ENCODE measurements at places on chromosomes 6 and 20. TPM values are rescaled to one million over a fixed set of nuclear protein-coding genes. Genes with fewer than 3 reads are reported as not detected.
A peak's percentile ranks its signal among the peaks of the same experiment; 100 is the strongest.

GRCh38 chr6:11067348-11067747, 23.2 kb upstream of the ELOVL2 start:
- H3K4me3 ChIP-seq = no peak overlapping the region
- no peaks in the 10 kb centered on the region for H3K36me3 ChIP-seq
- no peak overlapping the region for H3K27ac ChIP-seq
- DNase-seq = no peak
- H3K4me1 ChIP-seq = no peaks in the 10 kb centered on the region

DNA sequence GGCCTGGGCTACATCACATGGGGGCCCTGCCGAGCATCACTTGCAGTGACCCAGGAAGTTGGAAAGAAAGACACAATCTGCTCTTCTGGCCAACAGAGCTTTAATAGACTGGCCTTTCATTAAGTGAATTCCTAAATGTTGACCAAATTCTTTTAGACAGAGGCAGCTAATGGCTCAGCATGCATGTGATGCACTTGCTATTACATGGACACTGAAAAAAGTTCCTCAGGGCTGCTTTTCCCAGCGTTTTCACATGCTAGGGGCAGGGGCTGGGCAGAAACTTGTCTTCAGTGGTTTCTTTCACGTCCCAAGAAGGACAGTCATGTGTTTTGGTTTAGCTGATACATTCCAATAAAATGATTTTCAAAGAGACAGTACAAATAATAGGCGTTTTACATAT, 651.0 kb upstream of the SLC35B3 start:
- H3K4me1 ChIP-seq = no peaks in the 10 kb centered on the region
- H3K4me3 ChIP-seq = no peak overlapping the region
- no peaks in the 10 kb centered on the region for H3K36me3 ChIP-seq
- no peaks in the 10 kb centered on the region for H3K27me3 ChIP-seq

- DNase-seq = no peak
- peak overlapping the region; percentile 50 for H3K27ac ChIP-seq
- no peaks in the 10 kb centered on the region for H3K36me3 ChIP-seq
These were observed 119.1 kb upstream of the MAP7 start for GRCh38 chr6:136669299-136669699.

DNA sequence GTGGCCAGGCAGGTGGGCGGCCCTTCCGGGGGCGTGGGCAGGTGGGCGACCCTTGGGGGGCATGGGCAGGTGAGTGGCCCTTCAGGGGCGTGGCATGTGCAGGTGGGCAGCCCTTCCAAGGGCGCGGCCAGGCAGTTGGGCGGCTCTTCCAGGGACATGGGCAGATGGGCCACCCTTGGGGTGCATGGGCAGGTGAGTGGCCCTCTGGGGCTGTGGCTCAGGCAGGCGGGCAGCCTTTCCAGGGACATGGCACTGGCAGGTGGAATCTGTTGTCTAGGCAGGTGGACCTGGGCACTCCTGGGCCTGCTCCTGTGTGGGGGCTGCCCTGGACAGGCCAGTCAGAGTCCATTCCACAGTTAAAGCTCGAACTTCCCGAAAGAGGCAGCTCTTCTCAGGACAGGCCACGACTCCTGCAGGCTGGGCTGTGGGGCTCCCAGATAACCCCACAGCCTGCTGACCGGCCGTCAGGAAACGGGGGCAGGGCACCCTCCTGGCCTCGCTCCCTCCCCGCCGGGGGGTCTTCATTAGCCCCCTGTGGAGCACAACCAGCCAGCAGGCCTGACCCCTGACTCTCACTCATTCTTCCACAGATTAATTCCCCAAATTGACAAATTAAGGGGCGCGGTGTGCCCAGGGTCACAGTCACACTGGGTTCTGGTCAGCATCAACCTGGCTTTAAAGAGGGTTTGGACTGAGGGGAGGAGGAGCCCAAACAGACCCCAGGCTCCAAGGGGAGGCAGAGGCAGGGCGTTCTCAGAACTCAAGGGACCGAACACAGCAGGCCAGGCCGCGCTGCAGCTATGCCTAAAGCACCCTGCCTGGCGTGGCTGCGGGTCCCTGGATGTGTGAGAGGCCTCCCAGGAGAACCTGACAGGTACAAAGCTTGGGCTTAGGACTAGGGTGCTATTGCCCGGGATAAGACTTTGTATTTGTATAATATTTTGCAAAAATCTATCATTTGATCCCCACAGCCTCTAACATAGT, 130.0 kb downstream of the DLL1 start:
- H3K27me3 ChIP-seq = no peaks in the 10 kb centered on the region
- no peak overlapping the region for H3K4me3 ChIP-seq
- no peaks in the 10 kb centered on the region for H3K36me3 ChIP-seq
- peaks cover 2% of the 10 kb centered on the region for H3K4me1 ChIP-seq
- no peak for DNase-seq

DNA sequence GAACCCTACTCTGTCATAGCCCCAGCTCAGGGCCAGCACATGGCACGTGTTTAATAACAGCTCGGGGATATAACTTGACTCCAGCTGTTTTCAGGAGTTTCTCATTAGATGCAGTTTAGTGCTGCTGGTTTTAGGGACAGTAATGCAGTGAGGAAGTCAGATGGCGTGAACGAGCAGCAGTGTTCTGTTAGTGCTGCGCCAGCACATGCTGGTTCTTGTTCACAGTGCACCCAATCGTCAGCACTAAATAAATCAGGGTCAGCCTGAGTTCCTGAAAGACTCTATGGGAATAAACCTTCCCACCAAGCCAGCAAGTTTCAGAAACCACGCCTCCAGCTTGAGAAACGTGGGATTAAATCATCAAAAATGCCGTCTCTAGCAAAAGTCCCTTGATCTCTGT, 235.9 kb upstream of the SUPT3H start:
- no peak overlapping the region for H3K4me3 ChIP-seq
- no peaks in the 10 kb centered on the region for H3K27me3 ChIP-seq
- H3K4me1 ChIP-seq = no peaks in the 10 kb centered on the region

GRCh38 chr20:4781637-4782377, 60.1 kb downstream of the PRND start:
- no peaks in the 10 kb centered on the region for H3K4me1 ChIP-seq
- H3K36me3 ChIP-seq = no peaks in the 10 kb centered on the region

DNA sequence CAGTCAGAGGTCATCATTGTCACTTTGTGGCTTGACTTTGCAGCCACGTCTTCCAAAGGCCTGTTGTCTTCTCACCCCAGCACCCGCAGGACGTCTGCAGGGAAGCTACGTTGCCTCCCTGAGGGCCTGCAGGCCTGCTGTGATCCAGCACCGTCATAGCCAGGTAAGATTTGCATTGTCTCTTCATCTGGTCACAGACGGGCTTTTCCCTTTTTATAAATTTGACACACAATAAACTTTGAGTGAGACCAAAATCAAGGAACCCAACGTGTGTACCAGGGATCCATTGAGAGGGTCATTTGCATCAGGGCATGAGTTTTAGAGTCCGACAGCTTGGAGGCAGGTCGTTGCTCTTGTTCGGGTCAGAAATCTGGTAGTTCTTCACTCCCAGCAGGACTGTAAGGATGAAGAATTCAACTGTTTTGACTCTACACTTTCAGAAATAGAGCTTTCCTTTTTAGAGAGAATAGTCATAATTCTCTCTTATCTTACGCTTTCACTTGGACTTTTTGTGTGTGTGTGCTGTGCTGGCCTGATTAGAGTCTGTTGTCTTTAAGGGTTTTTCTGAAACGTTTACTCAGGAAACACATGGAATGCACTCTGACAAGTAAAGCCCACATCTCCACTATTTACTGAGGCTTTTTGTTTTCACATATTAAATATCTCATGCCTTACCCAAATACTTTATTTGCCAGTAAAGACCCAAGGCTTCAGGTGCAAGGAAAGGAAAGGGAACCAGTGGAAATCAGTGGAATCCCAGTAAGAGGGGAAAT, 177.2 kb upstream of the TAB2 start:
- H3K27ac ChIP-seq = no peak overlapping the region
- no peaks in the 10 kb centered on the region for H3K27me3 ChIP-seq
- no peak overlapping the region for H3K4me3 ChIP-seq
- H3K36me3 ChIP-seq = no peaks in the 10 kb centered on the region
- H3K4me1 ChIP-seq = peaks cover 2% of the 10 kb centered on the region

DNA sequence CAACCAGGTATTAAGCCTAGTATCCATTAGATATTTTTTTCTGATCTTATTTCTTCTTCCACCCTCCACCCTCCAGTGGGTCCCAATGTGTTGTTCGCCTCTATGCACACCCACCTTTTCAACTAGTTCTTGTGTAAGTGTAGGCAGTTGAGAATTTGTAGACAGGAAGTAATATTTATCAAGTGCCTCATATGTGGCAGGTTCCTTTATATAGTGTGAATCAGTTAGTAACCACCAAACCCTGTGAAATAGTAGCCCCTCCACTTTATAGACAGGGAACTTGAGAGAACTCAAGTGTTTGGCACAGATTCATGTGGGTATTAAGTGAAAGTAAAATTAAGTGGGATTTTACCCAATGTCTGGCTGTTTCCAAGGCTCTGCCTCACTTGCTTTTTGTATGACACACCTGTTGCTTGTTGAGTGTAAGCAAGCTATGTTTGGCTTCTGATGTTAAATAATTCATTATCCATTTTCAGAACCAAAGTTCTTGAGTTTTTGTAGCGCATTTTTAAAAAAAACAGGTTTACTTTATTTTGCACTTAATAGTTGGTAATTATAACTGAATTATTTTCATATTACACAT, 24.8 kb downstream of the AFDN start:
- H3K27me3 ChIP-seq = no peaks in the 10 kb centered on the region
- no peak overlapping the region for H3K27ac ChIP-seq
- H3K36me3 ChIP-seq = no peaks in the 10 kb centered on the region
- no peaks in the 10 kb centered on the region for H3K4me1 ChIP-seq

GRCh38 chr6:17281497-17282481, 628 bp downstream of the RBM24 start:
- peak; percentile 39 for DNase-seq
- H3K4me3 ChIP-seq = peak overlapping the region; percentile 53
- peaks cover 4% of the 10 kb centered on the region for H3K4me1 ChIP-seq

DNA sequence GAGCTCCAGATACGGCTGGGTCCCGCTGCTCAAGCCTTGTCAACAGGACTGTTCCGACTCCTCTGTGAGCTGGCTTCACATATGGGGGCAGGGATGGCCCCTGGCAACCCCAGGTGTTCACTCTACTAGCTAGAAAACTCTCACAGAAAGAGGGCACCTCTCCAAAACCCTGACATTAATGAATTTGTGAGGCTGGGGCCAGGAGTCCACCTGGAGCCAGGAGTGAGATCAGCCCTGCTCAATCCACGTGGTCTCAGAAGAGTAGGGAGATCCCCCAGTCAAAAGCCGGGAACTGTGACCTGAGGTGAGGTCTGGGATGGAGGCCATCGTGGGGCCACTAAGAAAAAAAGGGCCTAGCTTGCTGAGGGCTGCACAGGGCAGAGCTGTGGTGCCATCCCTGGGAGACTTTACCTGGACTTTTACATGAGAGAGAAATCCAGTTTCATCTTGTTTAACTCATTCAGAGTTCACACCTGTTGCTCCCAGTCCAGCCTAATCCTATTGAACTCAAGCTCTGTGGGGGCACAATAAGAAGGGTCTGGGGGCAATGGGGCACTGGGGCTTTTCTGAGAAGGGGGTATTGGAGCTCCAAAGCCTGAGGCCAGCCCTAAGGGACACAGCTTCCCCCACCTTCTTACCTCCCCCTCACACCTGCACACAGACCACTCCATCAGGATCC, 144.3 kb upstream of the MLN start:
- no peaks in the 10 kb centered on the region for H3K27me3 ChIP-seq
- H3K4me3 ChIP-seq = no peak overlapping the region
- DNase-seq = no peak
- no peaks in the 10 kb centered on the region for H3K4me1 ChIP-seq
- H3K36me3 ChIP-seq = no peaks in the 10 kb centered on the region
- H3K27ac ChIP-seq = no peak overlapping the region

DNA sequence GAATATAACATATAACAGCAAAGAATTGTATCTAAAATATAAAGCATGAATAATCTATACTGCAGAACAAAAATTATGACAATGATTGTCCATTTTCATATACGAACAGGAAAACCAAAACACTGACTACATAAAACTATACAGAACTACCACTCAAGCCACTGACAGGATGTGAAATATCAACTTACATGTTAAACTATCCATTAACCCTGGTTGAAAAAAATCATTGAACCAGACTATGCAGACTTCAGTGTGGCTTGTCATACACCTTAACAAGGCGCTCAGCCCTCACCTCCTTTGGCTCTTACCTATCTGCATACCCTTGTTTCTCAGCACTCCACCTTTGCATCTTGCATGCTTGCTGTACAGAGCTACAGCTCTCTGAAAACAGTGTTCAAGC, 34.9 kb downstream of the ASCC3 start:
- H3K4me3 ChIP-seq = no peak overlapping the region
- no peak overlapping the region for H3K27ac ChIP-seq
- no peak for DNase-seq
- H3K36me3 ChIP-seq = no peaks in the 10 kb centered on the region
- H3K4me1 ChIP-seq = peaks cover 2% of the 10 kb centered on the region

GRCh38 chr20:31536575-31536974, 22.3 kb downstream of the HM13 start:
- no peak overlapping the region for H3K27ac ChIP-seq
- no peaks in the 10 kb centered on the region for H3K36me3 ChIP-seq
- H3K4me1 ChIP-seq = no peaks in the 10 kb centered on the region
- DNase-seq = no peak

DNA sequence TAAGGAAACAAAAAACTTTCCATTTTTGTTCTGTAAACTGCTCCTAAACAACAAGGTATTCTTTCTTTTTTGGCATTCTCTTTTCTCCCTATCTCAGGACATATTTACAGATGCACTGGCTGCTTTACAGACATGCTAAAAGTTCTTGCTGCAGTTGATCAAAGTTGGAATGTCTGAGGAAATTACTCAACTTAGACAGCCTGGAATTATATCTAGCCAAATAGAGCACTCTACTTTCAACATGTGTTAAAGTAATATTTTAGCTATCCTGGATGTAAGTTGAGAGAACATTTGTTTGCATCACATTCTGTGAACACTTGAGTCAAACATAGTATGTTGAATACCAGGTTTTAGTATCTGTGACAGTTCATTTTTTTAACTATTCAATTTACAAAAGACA, 24.8 kb downstream of the TASP1 start:
- no peaks in the 10 kb centered on the region for H3K27me3 ChIP-seq
- H3K36me3 ChIP-seq = no peaks in the 10 kb centered on the region
- no peak overlapping the region for H3K27ac ChIP-seq
- H3K4me3 ChIP-seq = no peak overlapping the region

DNA sequence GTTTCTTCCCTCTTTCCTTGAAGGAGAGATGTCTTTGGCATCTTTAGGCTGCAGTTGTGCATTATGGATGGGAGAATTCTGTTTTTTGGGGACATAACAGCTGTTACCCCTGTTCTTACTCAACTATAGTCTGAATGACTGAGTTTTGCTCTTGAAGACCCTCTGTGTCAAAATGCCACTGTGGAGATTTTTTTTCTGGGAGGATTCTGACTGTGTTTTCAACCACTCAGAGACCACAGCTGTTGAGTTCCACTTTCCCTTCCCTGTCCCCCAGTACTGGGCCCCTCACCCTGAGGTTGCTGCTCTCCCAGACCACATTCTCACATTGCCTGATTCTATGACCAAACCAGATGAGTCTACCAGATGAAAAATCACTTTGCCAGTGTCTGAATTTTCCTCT, 48.1 kb downstream of the NKX2-2 start:
- no peak overlapping the region for H3K4me3 ChIP-seq
- no peaks in the 10 kb centered on the region for H3K36me3 ChIP-seq
- no peaks in the 10 kb centered on the region for H3K27me3 ChIP-seq

The LY6G6D gene
- total RNA-seq = not detected

The CAP2 gene
- total RNA-seq = 9.0 TPM

The REM1 gene
- 1.9 TPM for total RNA-seq

The PHACTR3 gene
- total RNA-seq = 11.3 TPM

The SLC17A3 gene
- not detected for total RNA-seq

The C20orf96 gene
- total RNA-seq = 11.7 TPM

The VWA7 gene
- 25.2 TPM for total RNA-seq

The TMEM74B gene
- total RNA-seq = not detected

The PTCRA gene
- total RNA-seq = not detected

The HDDC2 gene
- 31.4 TPM for total RNA-seq
